ENCODE measurements at places on chromosomes 1 and 21.
A peak's percentile ranks its signal among the peaks of the same experiment; 100 is the strongest.

- no peak for DNase-seq
These were observed 67.3 kb upstream of the BCL10 start for GRCh38 chr1:85343612-85344255.

DNA sequence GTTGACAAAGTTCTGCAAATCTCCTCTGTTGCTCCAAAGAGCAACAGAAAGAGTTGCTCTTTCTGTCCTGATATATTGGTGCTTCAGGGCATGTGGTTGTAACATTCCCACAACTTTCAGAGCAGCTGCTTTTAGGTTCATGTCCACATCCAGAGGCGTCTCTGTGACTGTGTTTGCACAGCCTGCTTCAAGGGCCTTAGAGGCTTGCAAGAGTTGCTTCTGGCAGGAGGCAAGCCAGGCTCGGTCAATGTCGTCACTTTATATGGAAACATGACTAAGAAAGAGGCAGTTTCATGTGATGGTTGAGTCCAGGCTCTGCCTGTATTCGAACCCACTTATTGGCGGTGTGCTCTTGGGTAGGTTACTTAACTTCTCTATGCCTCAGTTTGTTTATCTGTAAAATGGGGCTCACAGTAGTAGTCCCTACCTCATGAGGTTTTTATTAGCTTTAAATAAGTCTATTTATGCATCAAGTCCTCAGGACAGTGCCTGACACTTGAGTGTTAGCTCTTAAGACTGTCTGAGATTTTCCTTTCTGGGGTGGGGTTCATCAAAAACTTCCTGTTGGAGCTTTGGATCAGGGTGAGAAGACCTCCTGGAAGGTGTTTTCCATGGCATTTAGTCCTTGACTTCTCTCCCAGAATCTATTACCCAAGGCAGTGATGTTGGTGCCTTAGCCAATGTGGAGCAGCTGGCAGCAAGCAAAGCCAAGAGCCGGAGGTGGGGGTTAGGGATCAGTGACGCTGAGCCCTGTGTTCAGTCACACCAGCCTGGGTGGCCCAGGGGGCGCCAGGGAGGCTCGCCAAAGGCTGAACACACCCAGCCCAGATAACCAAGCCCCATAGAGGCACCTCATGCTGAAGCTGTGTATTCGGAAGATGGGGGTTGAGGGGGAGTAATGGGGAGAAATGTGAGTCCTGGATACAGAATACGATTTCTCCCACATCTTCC, 18.9 kb downstream of the LHX4 start:
- peak; percentile 40 for DNase-seq

DNA sequence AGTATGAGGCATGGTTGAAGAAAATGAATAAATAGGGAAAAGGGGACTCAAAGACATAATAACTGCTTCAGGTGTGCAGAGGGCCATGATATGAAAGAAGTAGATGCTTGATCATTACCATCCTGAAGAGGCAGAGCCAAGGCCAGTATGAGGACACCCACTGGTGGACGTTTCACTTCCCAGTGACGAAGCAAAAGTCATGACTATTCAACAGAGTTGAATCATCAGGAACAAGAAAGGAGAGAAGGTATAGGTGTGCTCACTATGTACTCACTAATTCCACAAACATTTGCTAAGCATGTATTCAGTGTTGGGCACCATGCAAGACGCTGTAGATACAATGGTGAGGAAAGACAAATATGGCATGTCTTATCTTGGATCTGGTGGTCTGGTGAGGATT, 319.2 kb upstream of the RUNX1 start:
- no peak for DNase-seq

DNA sequence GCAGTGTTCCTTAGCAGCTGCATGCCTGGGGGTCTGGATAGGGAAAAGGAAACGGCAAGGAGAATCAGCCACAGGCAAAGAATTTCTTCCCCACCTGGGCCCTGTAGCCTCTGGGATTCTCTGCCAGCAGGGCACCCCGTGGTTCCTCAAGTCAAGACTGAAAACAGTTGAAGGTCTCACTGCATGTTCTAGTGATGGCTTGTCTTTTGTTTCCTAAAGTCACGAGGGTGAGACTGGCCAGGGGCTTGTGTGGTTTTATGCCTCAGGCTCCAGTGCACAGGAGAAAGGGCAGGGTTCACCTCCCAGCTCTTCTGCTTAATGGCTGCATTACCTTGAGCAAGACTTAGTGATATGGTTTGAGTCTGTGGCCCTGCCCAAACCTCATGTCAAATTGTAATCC, 53.2 kb upstream of the B3GALT5 start:
- no peak for DNase-seq

DNA sequence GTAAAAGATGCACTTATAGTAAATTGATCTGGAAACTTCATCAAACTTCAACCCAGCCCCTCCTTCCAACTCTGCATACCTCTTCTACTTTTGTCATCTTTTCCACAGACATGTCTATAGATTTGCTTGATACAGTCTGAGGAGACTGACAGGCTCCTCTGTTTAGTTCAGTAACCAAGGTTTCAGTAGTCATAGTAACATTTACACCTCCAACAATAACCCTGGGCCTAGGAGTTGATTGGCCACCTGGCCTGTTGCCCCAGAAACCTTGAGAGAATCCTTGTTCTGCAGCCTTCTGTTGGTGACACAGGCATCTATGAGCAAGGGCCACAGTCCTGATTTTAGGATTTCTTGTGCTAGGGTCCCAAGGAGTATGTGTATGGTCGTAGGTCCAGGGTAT, at the start of gene CFAP141:
CFAP141 (minus strand) TSS at position 138 of the 400 bp plus-strand sequence; CDS start at position 112, 26 bp downstream.
- DNase-seq: peak; percentile 30

GRCh38 chr1:221448585-221449175, 293.2 kb downstream of the DUSP10 start:
- DNase-seq: no peak

DNA sequence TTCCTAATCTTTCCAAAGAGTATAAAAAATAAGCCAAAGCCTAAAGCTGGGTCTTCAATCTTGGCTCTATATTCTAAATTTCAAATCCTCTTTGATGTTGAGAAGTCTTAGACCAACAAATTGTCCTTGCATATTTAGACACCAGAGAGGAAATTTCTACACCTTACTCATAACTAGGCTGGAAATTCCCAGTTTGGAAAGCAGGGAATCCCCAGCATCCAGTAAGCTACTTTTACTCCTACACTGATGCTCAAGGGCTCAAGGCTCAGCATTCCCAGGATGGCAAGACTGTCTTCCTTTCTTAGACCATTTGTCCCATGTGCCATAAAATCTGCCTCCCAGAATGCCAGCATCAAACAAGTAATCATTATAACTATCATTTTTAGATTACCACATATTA, 28.3 kb downstream of the PRDX6 start:
- DNase-seq: no peak

GRCh38 chr1:61210435-61211154, 128.2 kb downstream of the NFIA start:
- DNase-seq: no peak

- DNase-seq: no peak
These were observed 2.6 kb upstream of the TNFRSF9 start for GRCh38 chr1:7943251-7943650.

- peak; percentile 20 for DNase-seq
These were observed 871 bp downstream of the PINK1 start for GRCh38 chr1:20634065-20634593.

DNA sequence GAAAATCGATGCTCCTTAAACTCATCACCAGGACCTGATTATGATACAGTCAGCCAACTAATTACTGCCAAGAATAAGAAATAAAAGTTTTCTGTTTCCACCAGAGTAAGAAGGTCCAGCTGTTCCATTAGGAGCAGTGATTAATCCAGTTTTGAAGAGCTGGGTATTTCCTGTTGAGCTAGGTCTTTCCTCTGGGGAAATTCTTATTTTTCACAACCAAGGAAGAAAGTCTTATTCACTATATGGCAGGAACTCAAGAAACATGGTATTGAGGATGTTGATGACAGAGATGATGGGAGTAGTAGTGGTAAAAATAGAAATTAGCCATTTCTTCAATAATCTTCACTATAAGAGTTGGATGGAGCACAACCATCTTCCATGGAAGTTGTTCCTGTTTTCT, 374.6 kb upstream of the RUNX1 start:
- DNase-seq: no peak

- no peak for DNase-seq
These were observed 8.4 kb downstream of the SOX13 start for GRCh38 chr1:204081164-204081790.

- no peak for DNase-seq
These were observed 17.7 kb downstream of the MORN1 start for GRCh38 chr1:2373551-2374251.

- no peak for DNase-seq
These were observed 588.4 kb downstream of the PTPRU start for GRCh38 chr1:29824511-29825273.

GRCh38 chr1:182962554-182963115, 9.7 kb upstream of the SHCBP1L start:
- DNase-seq: peak; percentile 43

GRCh38 chr1:87296206-87296605, 32.5 kb upstream of the LMO4 start:
- no peak for DNase-seq

GRCh38 chr1:113552244-113552643, 161.9 kb downstream of the MAGI3 start:
- no peak for DNase-seq

DNA sequence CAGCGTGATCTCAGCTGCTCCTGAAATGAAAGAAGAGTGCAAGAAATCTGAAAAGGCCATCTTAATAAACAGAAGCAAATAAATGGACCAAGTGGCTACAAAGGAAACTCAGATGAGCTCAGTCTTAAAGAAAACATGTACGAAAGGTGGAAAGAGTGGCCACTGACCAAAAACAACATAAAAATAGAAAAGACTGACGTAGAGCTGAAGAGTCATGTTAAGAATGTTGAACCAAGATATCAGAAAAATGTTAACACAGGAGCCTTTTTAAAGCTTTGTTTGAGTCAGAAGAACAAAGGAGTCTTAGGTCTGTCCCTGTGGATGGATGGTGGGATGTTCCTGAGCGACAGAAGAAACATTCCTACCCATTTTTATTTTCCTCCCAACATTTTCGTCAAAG, 30.8 kb upstream of the ZNF648 start:
- DNase-seq: no peak

DNA sequence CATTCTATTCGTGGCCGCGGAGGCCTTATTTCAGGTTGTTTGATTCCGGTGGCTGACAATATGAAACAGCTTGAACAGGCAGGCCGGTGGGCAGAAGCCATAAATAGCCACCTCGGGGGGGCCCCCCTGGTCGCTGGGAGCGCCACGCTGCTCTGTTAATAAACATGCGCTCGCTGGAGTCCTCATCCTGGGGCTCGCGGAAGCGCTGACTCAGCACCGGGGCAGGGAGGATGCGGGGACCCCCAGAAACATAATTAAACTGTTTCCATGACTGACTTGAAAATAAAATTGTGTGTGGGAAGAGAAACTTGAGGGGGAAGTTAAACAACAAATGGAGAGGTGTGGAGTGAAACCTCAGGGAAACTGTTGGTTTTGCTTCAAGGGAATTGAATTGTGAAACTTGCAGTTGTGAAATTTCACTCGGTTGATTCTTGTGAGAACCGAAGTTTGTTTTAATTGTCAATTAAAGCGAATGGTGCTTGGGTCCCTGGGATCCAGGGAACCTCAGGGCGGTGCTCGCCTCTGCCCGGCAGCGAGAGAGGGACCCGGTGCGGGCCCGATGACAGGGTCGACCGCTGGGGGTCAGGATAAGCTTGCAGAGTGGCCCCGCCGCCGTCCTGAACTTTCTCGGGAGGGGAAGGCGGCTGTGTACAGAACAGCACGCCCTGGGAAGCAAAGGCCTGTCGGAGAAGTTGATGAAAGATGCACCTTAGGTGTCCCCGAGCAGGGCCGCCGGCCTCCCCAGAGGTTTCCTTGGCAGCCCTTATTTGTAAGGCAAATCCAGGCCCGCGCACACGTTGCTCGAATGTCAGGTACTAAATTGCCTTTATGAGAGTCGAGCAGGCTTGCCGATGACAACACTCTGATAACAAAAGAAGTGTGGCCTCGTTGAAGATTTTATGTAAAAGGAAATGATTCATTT, 176.9 kb upstream of the LMO4 start:
- DNase-seq: peak; percentile 64

DNA sequence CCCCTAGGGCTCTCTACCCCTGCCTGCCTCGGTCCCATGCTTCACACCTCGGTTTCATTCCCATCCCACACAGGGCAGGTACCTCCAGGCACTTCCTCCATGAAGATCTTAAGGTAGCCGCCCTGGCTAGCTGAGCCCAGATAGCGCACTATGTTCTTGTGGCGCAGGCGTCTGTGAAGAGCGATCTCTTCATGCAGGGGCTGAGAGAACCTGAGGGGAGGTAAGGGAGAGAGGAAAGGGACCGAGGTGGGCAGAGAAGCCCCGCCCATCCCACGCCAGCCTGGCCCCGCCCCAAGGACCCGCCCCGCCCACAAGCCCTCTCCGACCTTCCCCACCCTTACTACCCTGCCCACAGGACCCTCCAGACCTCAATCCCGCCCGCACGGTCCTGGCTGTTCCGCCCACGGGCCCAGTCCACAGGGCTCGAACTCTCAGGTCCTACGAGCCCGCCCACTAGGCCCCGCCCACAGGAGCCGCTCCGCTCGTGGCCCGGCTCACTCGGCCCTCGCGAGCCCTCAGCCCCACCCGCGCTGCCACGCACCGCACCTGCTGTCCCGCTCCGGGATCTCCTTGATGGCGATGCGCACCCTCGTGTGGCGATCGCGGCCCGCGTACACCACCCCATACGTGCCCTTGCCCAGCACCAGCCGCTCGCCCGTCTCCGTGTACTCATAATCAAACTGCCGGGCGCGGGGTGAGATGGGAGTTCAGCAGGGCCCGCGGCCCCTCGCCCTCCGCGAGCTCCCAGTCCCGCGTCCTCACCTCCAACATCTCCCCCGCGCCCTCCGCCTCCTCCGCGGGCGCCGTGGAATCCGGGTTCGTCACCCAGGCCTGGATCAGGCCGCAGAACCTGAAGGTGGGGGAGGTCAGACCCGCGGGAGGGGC, 6.4 kb downstream of the MAP3K6 start:
- DNase-seq: peak; percentile 63

DNA sequence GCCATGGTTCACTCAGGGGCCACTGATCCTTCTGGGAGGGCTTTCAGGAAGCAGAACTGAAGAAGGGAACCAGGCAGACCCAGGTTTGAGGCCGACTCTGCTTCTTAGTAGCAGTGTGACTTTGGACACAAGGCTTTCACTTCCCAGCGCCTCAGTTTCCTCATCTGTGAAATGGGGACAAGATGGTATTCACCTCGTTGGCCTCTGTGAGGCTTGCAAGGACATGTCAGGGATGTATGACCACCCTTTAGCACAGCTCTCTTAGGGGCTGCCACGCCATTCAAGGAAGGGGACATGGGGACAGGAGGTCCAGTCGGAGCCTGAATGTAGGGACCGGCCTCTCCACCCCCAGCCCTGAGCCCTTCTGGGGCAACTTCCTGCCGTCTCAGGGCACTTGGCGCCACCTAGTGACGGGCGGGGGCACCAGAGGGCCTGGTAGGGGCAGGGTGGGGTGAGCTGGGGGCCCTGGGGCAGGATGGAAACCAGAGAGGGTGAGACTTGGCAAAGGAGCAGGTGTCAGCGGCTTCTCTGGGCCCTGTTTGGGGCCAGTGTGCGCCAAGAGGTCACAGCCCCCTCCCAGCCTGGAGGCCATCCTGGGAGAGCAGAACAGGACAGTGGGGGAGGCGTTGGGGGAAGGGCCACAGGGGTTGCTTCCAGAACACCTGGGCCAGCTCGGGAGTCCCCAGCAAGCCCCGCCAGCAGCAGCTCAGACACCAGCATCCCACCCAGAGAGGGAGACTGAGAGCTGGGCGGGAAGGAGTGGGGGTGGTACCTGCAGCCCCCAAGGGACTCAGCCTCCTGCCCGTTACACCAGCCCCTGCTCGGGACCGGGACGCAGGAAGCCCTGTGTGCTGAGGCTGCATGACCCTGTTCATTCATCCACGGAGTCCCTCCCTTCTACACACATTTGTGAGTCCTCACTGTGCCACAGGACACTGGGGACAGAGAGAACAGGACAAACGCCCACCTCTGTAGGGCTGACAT, 102.5 kb upstream of the TARDBP start:
- peak; percentile 84 for DNase-seq

- no peak for DNase-seq
These were observed 308.6 kb downstream of the PBX1 start for GRCh38 chr1:164867590-164867989.
